Neural progenitor cell (in vitro differentiated cells): ENCODE measurements at places on chromosomes 11 and 22. TPM values are rescaled to one million over a fixed set of nuclear protein-coding genes. Genes with fewer than 3 reads are reported as not detected.

DNA sequence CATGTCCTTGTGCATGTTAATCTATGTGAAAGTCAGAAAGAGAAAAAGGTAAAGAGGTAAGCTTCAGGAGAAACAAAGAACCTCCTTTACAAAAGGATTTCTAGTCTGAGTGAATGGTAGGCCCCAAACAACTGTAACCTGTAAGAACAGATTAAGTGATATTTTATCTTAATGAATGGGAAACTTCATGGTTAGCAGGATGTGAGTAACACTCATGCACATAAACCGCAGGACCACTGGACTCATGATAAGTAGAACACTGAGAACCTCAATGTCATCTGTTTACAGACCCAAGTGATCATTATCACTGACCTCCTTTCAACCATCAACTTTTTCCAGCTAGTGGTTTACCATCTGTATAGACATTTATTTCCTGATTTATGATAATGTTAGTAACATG is 19.9 kb downstream of the OR8G5 start:
- no peak for DNase-seq

SCN4B gene
- total RNA-seq: 3.6 and 7.1 TPM in 2 replicates

DNA sequence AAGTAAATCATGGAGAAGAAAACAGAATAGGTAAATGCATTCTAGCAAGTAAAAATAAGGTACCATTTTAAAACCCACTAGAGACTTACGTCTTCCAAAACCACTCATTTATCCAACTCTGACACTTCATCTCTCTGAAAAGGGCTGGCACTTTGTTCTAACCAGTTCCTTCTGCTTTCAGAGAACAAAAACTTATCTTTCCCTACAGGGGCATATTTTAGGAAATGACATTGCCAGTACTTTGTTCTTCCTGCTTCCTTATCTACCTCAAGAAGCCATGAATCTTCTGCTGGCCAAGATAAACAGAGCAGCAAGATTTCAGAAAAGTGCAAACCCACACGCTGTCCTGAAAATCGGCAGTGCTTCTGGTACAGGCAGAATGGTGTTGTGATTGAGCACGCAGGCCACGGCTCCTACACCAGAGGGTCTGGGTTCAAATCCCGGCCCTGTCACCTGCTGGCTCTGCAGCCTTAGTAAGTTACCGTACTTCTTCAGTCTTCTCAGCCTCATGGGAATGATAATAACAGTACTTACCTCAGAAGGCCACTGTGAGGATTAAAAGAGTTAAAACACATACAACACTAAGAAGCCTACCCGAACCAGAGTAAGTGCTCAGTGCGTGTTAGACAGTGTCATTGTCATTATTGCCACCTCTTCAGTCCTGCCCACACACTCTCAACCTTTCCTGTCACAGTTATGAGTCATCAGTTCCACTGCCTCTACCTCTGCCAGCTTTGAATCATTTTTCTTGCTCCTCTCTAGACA is 11.0 kb downstream of the MPZL3 start:
- no peak for DNase-seq

- peak; percentile 2 for DNase-seq
Observed at GRCh38 chr11:47394322-47395222, 13.8 kb upstream of the SLC39A13 start.

GRCh38 chr22:36237462-36238372 is 1.6 kb downstream of the APOL2 start:
- DNase-seq: no peak

P2RY2 gene
- 0.45 and 0.84 TPM in 2 replicates for total RNA-seq

GRCh38 chr11:73227571-73228211 is 9.6 kb downstream of the P2RY2 start:
- DNase-seq: no peak

SERPIND1 gene
- not detected in 2 replicates for total RNA-seq

- peak; percentile 77 for DNase-seq
Observed at GRCh38 chr11:109697140-109697843, 275.3 kb downstream of the C11orf87 start.

DNA sequence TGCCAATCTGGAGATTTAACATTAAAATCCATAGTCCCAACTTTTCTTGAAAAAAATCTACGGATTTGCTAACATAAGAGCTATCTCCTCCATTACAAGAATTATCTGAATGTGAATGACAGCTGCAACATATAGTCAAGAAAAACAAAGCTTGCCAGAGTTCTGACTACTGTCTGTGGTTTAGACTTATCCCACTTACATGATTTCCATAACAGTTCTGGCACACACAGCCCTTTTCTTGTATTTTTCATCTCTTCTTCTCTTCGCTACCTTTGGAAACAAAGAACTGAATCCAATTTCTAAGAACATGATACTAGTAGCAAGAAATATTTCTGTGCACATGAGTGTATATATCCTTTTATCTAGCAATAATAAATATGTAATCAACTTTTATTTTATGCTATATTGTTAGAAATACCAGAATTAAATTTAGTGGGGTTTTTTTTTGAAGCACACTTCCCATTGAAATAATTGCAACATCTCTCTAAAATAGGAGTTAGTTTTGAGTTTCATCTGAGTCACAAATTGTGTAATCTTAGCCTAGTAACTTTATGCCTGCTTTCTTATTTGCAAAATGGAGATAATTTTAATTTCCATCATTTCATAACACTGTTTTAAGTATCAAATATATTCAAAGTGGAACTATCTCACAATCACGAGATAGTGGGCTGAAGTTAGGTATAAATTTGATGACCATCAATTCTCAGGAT is 1217.6 kb downstream of the JRKL start:
- no peak for DNase-seq

LRRC74B gene
- total RNA-seq: not detected in 2 replicates

DNA sequence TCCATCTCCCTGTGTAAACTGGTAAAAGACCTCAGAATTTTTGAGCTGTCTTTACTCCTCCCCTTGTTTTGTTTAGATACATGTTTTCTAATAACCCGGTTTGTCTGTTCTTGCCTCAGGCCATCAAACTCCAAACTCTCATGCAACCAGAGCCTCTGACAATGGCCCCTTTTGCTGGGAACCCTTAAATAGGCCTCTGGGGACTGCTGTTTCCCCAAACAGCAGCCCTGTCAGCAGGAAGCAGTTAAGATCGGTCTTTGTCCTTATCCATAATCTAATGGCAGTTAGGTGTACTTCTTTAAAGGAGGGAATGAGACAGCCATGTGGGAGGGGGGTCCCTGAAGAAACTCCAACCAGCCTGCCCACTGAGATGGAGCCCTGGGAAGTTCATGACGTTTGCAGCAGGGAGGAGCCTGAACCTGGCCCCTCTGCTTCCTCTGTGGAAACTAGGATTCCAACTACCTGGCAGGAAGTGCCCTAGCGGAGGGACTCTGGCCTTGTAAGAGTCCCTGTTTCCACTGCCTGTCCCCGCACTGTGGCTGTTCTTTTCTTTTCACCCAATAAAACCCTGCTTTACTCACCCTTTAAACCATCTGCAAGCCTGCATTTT is 1354.4 kb downstream of the LRRC4C start:
- DNase-seq: peak; percentile 2

DNA sequence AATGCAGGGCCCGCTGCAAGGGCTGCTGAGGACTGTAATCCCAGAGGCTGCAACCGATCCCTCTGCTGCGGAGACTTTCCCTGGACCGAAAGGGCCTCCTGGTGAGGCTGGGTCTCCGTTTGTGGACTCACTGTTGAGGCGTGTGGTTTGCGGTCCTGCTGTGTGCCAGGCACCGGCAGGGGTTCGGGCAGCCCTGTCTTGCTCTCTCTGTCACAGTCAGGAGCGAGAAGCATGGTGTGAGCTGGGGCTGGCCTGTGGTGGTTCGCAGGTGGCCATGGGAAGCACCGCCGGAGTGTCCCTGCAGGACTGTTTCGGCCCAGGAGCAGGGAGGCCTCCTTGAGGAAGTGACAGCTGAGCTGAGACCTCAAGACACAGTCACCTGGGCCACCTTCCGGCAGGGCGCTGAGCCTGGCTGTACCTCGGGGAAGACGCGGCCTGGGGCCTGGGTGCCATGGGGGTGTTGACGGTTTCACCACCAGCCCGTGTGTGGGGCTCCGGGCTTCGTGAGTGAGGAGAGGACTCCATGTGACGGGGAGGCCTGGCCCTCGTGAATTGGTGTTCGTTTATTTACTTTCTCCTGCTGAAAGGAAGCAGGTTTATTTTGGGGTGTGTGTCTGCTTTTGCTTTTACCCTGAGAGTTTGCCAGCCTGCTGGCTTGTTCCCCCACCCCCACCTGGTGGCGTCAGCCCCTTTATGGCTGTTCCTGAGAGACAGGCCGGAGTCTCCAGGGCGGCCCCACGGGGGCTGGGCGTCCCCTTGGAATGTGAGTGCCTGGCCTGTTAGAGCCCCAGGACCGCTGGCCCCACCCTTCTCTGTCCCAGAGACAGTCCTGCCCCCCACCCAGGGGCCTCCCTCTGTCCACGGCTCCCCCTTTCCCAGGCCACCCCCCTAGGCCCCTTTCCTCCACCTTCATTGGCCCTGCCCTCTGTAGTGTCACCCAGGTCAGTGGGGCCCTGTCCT is 122.5 kb downstream of the KCNQ1OT1 start:
- DNase-seq: no peak

GRCh38 chr22:30821863-30822215 is 127.2 kb downstream of the OSBP2 start:
- DNase-seq: no peak

DNA sequence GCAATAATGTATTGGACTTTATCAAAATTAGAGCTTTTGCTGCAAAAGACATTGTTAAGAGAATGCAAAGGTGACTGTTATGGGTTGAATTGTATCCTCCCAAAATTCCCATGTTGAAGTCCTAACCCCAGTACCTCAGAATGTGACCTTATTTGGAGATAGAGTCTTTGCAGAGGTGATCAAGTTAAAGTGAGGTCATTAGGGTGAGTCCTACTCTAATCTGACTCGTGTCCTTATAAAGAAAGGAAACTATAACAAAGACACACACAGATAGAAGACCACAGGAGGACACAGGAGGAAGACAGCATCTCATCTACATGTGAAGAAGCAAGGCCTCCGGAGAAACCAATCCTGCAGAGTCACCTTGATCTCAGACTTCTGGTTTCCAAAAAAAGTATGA is 1011.2 kb downstream of the TBC1D22A start:
- no peak for DNase-seq

DNA sequence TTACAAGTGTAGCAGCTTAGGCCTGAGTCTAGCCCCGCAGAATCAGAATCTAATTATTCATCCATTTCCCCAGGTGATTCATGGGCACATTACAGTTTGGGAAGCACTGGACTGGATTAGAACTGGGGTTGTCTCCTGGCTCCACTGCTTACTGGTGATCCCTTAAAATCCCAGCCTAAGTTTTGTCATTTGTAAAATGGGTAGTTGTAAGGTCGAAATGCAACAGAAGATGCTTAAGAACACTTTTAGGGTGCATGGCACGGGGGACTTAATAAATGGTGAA is 1.3 kb downstream of the STX3 start:
- no peak for DNase-seq

OR52A1 gene
- total RNA-seq: not detected in 2 replicates

GRCh38 chr22:29260031-29260560 is 7.7 kb downstream of the RHBDD3 start:
- DNase-seq: no peak

DNA sequence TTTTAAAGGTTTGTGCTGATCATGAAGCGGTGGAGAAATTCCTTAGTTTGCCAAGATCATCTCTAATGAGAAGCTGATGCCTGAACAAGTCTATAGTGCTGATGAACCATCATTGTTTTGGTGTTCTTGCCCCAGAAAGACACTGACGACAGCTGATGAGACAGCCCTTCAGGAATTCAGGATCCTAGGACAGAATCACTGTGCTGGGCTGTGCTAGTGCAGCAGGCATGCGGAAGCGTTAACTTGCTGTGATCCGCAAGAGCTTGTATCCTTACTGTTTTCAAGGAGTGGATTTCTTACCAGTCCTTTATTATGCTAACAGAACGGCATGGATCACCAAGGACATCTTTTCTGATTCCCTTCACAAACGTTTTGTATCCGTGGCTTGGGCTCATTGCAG is 104.1 kb downstream of the TBC1D22A start:
- no peak for DNase-seq

GRCh38 chr11:43984519-43985385 is 42.3 kb downstream of the C11orf96 start:
- no peak for DNase-seq

- peak; percentile 78 for DNase-seq
Observed at GRCh38 chr11:93080146-93080759, 110.8 kb downstream of the MTNR1B start.

GRCh38 chr11:29309992-29310391 is 706.8 kb downstream of the KCNA4 start:
- DNase-seq: no peak

HBB gene
- not detected in 2 replicates for total RNA-seq
